Testis (tissue), 5 donors: ENCODE measurements at places on chromosomes 2 and 18. TPM values are rescaled to one million over a fixed set of nuclear protein-coding genes. Genes with fewer than 3 reads are reported as not detected.

The COL4A4 gene
- 3.0 TPM for total RNA-seq

The MYO7B gene
- total RNA-seq = 5.6 TPM

The HAAO gene
- total RNA-seq = 3.2 TPM

The PPIL3 gene
- 37.0 TPM for total RNA-seq

The INPP5D gene
- total RNA-seq = 5.7 TPM

The CREG2 gene
- 0.19 TPM for total RNA-seq

The TCF23 gene
- 6.7 TPM for total RNA-seq

The DQX1 gene
- 0.43 TPM for total RNA-seq
